ENCODE measurements at places on chromosomes 6 and 20.

GRCh38 chr20:49889935-49890333 is 25.4 kb downstream of the SPATA2 start:
- DNase-seq = no peak

GRCh38 chr6:50962213-50962759 is 143.6 kb downstream of the TFAP2B start:
- no peak for DNase-seq

DNA sequence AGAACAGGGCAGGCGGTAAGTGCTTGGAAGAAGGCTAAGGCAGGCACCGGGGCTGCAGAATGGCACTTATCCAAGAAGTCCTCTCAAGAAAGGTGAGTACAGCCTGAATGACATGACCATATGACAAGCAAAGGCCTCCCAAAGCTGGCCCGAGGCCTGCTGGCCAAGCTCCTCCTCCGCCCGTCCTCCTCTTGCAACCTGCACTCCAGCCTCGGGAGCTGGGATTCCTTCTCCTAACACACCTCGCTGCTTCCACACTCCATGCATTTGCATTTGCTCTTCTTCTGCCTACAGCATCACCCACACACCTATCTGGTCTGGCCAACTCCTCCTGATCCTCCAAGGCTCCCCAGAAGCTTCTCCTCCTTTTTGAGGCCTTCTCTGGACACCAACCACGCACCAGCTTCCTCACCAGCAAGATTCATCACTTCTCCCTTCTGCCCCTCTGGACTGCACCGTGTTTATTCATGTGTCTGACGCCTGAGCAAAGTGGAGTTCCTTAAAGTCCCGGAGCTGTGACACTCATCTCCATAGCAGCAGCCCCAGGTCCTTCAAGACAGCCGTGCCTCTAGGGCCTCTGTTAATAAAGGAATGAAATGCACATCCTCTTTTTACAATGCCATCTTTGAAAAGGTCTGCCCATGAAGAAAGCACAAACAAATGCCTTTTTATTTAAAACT is 32.3 kb downstream of the CNKSR3 start:
- DNase-seq = no peak

- no peak for DNase-seq
Observed at GRCh38 chr20:7984192-7984591, 35.4 kb downstream of the TMX4 start.

- no peak for DNase-seq
Observed at GRCh38 chr6:3911130-3911529, 62.0 kb downstream of the FAM50B start.

Data from cortex of kidney (tissue), 1 donor.